ENCODE measurements at places on chromosomes 7 and 10.

DNA sequence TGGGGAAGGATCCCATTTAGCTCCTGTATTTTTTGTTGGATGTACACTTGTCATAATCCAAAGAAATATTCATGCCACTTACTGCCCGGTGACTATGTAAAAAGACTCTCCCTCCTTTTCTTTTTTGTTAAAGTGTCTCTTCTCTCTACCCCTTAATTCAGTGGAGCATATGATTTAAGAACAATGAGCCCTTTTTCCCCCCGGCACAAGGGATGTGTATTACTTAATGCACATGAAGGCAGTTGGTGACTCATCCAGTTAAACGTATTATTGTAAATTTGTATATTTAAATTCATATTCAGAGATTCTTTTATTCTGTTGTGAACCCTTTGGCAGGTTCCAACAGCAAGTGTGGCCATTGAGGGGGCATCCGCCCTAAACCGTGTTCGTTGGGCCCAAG lies 241.9 kb downstream of the SLC25A13 start:
- DNase-seq, result no peak

DNA sequence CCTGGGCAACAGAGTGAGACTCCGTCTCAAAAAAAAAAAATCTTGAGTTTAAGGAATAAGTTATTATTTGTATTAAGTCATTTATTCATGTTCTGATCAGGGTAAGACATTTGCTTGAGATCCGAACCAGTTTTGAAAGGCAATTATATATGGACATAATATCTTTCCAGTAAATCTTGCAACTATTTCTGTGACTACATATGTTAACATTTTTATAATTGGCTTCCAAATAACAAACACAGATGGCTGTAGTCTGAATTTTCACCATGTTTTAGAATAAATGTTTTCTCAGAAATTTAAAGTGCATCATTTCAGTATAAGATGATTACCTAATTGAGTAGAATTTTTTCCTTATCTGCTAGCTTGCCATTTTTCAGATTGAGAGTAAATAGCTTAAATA lies 21.2 kb downstream of the AKAP9 start:
- DNase-seq, result no peak

GRCh38 chr7:150404805-150405583 lies 25.9 kb downstream of the ZNF775 start:
- DNase-seq, result peak; percentile 85

DNA sequence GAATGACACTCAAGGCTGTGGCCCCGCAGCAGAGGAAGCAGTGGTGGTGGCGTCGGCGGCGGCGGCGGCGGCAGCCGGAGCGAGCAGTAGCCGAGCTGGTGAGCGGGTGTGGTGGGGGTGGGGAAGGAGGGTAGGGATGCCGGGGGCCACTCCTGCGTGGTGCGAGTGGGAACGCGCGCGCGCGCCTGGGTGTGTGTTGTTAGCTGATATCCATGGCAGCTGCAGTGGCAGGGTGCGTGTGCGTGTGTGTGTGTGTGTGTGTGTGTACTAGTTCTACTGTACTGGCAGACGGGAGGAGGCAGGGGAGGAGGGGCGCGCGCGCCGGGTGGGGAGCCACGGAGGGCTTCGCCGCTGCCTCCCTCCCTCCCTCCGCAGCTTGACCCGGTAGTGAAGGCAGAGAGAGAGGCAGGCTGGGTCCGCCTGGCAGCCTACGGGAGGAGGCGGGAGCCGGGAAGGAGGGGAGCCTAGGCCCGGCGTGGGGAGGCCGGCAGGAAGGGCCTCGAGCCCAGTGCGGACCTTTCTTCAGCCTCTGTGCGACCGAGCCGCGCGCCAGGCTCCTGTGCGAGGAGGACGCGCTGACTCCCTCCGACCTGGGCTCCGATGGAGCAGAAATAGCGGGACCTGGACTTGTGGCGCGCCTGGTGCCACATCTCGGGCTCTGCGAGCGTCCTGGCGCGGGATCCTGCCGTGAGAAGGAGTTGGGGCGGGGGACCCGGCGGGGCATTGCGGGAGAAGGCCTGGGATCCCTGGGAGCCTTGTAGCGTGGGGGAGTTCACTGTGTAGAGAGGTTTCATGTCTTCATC lies at the start of gene MAGI2:
Gene MAGI2 (minus strand): TSS at position 110 of the 803 bp plus-strand sequence. CDS start 347 bp downstream, outside the sequence.
- peak; percentile 16 for DNase-seq

DNA sequence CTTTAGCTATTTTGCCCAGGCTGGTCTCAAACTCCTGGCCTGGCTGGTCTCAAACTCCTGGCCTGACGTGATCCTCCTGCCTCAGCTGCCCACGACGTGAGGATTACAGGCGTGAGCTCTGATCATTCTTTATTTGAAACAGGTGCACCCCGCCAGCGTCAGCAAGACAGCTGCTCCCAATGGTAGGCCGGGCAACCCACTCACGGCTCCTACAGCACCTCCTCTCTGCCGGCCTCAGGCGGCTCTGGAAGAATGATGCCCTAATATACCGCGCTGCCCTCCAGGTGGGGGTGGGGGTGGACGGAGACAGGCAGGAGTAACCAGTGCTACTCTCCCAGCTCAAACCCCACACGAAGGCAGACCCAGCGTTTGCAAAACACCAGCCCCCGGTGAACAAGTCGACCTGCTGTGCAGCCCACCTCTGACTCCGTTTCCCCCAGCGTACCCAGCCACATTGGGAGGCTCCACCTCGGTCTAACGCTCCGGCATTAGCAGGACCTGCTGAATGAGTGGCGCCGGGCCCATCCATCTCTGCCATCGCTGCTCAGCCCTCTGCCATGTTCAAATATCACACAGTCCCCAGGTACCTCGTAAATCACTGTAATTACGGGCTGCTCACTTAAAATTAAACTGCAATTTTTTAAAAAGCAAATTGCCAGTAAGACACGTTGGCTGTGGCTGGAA lies 148.6 kb downstream of the ELFN1 start:
- no peak for DNase-seq

DNA sequence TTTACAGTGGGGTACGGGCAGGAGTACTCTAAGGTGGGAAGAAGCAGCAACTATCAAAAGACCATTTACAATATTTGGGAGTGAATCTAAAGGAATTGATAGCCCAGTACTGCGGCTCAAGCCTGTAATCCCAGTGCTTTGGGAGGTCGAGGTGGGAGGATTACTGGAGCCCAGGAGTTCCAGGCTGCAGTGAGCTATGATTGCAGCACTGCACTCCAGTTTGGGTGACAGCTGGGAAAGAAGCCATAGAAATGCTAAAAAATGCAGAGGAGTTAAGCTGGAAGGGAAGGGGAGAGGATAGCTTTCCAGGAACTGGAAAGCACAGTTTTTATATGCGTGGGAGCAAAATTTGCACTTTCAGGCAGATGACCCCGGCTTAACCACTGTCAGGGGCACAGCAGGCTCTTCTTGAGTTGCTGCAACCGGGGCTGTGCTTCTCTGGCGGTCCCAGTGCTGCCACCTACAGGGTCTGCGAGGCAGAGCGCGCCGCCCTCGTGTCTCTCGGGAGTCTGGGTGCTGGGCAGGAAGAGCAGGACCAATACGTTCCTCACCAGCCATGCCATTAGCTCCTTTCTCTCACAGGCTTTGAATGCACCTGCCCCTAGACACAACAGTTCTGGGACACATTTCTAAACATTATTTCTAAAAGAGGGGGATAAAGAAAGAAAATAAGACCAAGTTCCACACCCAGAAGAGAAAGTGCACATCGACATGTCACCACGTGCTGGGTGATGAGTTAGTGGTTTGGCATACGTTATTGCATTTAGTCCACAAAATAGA lies 10.1 kb upstream of the BMPER start:
- peak; percentile 81 for DNase-seq

- DNase-seq, result no peak
Measured at GRCh38 chr7:40843338-40843985, 708.7 kb downstream of the SUGCT start.

DNA sequence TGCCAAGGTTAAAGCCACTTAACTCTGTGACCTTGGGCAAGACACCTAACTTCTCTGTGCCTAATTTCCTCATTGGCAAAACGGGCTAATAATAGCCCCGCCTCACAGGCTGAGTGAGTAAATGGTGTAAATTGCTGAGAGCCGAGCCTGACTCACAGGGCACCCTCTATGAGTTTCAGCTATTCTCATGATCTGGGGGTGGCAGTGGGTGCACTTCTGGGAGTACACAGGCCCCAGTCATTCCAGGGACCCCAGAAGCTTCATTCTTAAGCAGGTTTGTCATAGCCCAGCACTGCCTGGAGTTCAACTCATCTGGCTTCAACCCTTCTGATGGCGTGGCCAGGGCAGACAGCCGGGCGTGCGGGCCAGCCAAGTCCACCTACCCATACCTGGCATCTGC lies 137.2 kb downstream of the GRID1 start:
- DNase-seq, result no peak

DNA sequence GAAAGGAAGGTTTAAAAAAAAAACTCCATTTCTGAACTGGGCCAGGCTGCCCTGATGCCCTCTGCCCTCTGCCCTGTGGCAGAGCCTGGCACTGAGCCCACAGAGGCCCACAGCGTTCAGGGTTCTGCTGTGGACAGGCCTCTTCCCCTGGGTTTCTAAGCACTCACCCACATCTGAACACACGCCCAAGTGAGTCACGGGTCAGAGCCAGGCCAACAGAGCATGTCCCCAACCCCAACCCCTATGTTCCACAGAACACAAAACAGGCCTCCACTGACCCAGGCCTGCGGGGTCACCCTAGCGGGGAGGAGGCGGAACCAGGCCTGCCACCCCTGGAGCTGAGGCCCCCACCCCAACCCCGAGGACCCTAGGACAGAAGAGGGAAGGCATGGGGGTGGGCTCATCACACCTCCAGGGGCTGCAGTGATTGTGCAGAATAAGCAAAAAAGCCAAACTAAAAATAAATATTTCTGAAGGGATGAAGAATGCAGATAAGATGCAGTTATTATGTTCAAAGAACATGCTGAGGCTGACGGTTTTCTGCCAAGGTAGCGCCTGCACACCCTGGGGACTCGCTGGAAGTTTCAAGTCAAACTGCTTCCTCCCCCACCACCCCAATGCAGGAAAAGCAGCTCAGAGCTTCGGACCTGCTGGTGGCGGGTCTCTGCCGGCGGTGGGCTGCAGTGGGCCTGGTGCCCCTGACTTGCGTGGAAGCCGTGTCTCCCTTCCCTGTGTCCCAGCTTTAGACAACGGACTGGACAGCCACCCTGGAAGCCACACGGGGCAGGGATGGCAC lies 5.4 kb downstream of the WDR86 start:
- no peak for DNase-seq

DNA sequence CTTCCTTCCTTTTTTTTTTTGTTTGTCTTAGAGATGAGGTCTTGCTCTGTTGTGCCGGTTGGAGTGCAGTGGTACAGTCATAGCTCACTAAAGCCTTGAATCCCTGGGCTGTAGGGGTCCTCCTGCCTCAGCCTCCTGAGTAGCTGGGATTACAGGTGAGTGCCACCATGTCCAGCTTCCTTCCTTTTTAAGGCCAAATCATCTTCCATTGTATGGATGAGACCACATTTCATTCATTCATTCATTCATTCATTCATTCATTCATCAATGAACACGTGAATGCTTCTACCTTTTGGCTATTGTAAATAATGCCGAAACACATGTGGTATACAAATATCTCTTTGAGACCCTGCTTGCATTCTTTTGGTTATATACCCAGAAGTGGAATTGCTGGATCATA lies 60.0 kb upstream of the BAIAP2L1 start:
- no peak for DNase-seq

DNA sequence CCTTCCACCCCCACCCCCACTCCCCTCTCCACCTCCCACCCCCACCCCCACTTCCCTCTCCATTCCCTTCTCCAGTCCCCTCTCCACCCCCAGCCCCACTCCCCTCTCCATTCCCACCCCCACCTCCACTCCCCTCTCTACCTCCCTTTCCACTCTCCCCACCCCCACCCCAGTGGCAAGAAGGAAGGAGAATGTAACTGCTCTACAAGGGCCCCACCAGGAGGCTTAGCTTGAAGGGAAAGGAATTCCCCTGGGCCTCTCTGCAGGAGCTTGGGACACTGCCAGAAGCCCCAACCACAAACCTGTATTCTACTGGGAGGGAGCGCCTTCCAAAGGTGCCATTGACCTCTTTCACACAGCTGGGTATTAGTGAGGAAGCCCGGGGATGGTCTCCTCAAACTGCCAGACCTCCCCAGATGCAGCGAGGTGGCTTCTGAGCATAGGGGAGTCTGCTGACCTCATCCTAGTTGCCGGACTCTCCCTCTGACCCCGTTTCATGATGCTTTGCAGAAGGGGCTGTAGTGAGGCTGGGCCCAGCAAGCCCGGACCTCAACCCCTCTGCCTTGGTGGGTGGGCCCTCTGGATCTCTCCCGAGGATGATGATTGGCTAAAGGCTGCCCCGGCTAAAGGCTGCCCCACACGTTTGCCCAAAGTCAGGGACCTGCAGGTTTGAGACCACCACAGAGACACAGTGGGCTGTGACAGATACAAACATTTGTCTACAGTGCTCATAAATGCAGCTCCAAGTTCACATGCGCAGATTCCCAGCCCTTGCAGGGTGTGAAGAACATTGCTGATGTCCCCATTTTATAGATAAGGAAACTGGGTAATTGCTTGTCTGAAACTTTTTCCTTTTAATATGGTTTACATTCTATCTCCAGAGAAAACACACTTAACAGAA lies 2.9 kb downstream of the DEPP1 start:
- DNase-seq, result no peak

DNA sequence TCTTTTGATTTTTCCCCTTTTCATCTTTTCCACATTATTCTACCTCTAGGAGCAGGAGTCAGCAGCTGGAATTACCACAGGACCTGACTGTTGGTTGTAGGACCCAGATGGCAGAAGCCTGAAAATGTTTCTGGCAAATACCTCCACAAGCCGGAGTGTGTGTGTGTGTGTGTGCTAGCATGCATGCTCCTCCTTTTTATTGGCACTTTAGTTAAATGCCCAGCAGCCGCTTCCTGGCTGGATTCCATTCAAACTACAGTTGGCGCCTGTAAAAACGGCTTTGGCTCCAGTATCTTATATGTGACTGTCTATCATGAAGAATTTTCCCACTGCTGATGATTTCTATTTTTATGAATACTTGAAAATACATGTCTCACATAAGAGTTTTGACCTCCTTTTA lies 319.7 kb upstream of the SP4 start:
- no peak for DNase-seq

GRCh38 chr10:128081720-128082119 lies 44.5 kb downstream of the MKI67 start:
- no peak for DNase-seq

GRCh38 chr7:70937424-70937823 lies 194.5 kb upstream of the GALNT17 start:
- no peak for DNase-seq

DNA sequence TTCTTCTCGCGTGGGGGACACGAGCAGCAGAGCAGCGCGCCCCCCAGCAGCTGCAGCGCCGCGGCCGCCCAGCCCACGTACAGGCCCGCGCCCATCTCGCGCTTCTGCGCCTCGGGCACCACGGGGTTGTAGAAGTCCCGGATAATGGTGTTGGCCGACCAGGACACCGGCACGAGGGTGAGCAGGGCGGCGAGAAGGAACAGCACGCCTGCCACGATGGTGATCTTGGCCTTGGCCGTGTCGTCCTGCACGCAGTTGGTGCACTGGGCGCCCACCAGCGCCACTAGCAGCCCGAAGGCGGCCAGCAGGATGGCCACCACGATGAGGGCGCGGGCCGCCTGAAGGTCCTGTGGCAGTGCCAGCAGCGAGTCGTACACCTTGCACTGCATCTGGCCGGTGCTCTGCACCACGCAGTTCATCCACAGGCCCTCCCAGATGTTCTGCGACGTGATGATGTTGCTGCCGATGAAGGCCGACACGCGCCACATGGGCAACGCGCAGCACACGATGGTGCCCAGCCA lies 529 bp downstream of the CLDN3 start:
- no peak for DNase-seq

All from stimulated activated naive CD8-positive, alpha-beta T cell treated with anti-CD3 and anti-CD28 coated beads, Interleukin-15, Interleukin-2, amounts not matched to agents 100 U/mL and 50 U/mL, for 24 hours (primary cell).